Naive B cell (primary cell): ENCODE measurements at places on chromosomes 6 and 20. TPM values are rescaled to one million over a fixed set of nuclear protein-coding genes. Genes with fewer than 3 reads are reported as not detected.
A peak's percentile ranks its signal among the peaks of the same experiment; 100 is the strongest.

- no peak overlapping the region for H3K27ac ChIP-seq
- no peak for DNase-seq
- H3K4me3 ChIP-seq, result peak overlapping the region; percentile 78
Measured at GRCh38 chr20:62202083-62202395, 18.0 kb downstream of the HRH3 start.

DNA sequence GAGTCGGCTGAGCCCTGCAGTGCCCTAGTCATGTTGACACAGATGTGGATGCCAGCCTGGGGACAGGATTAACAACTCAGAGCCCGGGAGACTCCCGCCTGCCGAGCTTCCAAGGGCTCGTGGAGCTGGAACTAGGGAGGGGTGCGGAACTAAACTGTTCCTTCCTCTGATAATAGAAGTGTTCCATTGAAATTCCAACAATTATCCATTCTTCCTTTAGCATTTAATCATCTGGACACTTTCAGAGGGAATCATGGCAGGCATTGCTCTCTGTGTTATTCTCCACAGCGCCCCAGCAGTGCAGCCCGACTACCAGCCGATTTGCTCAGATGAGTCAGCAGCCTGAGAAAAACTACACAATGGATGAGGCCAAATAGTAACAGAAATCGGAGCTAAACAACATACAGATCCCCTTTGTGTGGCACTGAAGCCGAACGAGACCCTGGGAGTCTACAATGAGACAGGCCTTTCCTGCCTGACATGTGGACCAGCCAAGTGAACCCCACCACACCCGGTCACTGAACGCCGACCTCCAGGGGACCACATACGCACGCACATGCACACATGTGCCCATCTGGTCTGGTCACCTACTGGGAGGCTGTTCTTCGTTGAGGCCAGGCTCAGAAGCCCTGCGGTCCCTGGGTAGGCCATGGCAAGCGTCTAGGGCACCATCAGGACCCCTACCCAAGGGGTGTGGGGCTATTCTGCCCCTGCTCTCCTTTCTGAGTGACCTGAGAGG is 238.4 kb upstream of the AFDN start:
- H3K36me3 ChIP-seq, result no peaks in the 10 kb centered on the region
- no peak overlapping the region for H3K4me3 ChIP-seq
- peaks cover 7% of the 10 kb centered on the region for H3K27me3 ChIP-seq

GRCh38 chr6:51965222-51965801 is 122.1 kb downstream of the PKHD1 start:
- no peaks in the 10 kb centered on the region for H3K4me1 ChIP-seq
- no peaks in the 10 kb centered on the region for H3K36me3 ChIP-seq
- peaks cover 30% of the 10 kb centered on the region for H3K27me3 ChIP-seq
- no peak overlapping the region for H3K27ac ChIP-seq
- no peak for DNase-seq
- no peak overlapping the region for H3K4me3 ChIP-seq

The KLC4 gene
- 10.4 TPM for polyA plus RNA-seq
